Hematopoietic multipotent progenitor cell treated with erythropoietin and hydrocortisone succinate and interleukin-3 and kit ligand, for 4 days (in vitro differentiated cells): ENCODE measurements at places on chromosomes 12 and 14.

DNA sequence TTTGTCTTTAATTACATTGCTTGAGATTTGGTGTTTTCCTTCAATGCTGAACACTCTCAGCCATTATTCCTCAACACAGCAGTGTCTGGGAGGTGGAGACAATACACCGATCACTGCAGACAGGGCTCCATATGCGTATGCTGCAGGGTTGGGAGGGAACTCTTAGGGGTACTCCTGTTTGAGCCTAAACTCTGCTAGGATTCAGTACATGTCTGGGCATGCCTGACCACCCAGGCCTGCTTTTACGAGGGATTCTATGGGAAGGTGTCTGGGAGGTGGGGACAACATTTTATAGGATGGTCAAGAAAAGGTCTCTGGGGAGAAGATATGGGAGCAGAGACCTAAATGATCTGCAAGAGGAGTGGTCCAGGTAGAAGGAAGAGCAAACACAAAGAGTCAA, 34.3 kb downstream of the DHRS2 start:
- no peak for DNase-seq

DNA sequence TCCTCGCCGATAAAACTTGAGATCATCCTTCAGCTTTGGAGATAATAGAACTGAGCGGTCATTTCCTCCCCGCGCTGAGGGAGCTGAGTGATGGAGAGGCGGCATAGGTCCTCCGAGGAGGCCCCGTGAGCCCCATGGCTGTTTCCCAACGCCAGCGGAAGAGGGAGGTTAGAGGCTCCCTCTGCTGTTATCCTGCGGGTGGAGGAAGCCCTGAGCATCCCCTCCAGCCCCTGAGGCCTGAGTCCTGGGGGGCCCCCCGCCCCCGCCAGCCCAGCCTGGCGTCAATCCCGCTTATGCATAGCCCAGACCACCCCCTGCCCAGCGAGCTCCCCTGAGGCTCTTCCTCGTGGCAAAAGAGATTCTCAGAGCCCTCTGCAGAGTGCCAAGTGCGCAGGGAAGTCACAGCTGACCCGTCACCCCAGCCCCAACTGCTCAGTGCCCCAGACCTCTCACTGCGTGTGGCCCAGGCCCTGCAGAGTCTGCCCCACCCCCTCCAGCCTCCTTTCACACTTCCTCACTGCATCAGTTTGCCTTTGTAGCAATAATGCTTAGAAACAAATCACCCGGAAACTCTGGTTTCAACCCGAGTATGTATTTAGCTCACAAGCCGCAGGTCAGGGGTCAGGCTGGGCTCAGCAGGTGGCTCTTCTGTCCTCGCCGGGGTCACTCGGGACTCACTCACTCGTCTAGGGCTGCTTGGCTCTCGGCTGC, 44.7 kb upstream of the GALNT9 start:
- peak; percentile 18 for DNase-seq

GRCh38 chr12:71397433-71397954, 42.1 kb upstream of the LGR5 start:
- DNase-seq: no peak

DNA sequence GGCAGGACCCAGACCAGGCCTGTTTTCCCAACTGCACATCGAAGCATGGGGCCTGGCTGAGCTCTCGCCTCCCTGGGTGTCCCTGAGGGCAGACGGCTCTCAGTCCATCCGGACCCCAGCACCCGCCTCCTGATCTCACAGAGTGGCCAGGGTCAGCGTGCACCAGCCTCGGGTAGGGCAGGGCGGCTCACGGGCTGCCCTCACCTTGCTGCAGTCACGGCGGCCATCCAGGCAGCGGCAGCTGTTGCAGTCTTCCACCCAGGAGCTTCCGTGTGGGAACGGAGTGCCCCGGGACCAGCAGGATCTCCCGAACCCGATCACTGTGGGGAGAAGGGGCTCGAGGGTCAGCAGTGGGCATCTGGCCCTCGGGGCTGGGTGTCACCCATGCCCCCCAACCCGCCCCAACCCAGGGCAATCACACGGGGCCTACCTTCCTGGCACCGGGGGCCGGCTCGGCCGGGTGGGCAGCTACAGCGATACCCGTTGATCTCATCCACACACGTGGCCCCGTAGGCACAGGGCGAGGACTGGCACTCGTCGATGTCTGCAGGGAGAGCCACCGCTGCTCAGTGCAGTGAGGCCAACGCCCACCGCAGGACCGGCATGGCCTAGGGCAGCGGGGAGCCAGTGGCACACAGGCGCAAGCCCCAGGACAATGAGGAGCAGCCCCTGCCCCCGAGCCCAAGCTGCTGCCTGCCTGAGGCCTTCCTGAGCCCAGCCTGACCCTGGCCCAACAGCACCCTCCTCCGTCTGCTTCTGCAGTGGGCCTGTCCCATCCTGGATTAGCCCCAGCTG, 22.2 kb downstream of the JAG2 start:
- DNase-seq: no peak

DNA sequence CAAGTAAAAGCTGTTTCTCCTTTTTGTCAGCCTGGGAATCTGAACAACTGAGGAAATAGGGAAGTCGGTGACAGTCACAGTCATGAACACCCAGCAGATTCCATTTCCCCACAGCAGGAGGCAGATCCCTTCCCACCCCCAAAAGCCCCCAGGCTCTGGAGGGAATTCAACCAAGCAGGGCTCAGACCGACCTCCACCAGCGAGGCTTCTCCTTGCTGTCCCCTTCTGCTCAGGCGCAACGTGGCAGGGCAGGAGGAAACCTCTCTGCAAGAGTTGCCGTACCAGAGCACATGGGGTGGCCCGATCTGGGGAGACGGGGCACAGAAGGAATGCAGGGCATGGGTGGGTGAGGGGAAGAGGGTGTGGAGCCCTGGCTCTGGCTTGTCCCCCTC, 319 bp downstream of the GALNT6 start:
- no peak for DNase-seq

GRCh38 chr12:4111010-4111409, 162.6 kb upstream of the CCND2 start:
- DNase-seq: no peak

GRCh38 chr14:83162361-83162929, 1628.8 kb upstream of the SEL1L start:
- DNase-seq: no peak

DNA sequence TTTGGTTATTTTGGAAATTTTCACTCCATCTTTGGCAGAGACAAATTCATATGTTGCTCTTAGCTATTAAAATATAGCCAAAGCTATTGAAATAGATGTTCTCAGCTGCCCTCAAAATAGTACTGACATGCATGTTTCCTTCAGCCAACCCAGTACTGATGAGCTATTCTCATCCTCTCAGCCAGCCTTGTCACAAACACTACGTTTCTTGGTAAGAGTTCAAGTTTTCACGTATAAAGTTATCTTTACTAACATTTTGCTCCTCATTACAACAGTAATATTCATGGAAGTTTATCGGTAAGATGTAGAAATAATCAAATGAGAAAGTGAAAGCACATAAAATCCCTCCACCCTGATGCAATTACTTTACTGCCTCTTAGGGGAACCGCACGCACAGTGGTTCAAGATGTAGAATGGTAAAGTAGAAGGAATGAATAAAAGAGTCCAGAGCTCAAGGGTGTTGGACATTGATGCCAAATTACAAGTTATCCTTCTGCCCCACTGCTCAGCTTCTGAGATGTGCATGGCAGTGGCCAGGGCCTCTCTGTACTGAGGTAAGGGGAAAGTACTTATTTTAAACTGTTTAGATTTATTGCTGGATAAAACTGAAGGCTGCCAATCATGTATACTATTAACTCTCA, 20.7 kb downstream of the GCH1 start:
- peak; percentile 72 for DNase-seq

DNA sequence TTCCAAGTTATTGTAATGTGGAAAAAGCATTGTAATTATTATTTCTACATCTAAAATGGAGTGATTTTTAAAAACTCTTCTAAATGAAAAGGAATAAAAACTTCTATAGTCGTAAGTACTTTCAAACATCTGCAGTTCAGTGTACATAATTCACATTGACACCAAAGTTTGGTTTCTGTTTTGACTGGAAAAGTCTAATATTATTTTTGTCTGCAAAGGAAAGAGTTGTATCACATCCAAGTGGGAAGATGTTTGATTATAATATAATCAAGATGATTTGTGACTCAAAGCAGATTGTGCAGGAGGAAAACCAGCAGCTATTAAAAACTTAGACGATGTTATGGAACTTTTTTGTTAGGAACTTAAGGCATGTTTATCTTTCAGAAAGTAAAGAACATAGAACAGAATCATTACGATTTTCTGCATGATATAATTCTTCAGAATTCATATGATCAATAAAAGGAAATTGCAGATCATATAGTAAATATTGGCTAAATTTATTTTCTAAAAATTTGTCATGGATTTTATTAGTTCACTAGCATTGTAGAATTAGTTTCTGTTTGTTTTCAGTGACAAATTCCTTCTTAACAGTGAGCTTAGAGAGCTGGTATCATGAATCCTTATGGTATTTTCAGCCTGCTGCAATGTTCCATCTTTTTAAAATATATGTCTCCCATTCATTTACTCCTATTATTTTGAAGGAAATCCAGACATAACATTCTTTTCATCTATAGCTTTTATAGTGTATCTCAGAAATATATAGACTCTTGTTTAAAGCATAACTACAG, 145.8 kb downstream of the MIPOL1 start:
- no peak for DNase-seq

- DNase-seq: no peak
Observed at GRCh38 chr12:109277899-109278762, 31.0 kb downstream of the FOXN4 start.

GRCh38 chr12:9759694-9760093, 1.0 kb downstream of the CD69 start:
- DNase-seq: no peak

DNA sequence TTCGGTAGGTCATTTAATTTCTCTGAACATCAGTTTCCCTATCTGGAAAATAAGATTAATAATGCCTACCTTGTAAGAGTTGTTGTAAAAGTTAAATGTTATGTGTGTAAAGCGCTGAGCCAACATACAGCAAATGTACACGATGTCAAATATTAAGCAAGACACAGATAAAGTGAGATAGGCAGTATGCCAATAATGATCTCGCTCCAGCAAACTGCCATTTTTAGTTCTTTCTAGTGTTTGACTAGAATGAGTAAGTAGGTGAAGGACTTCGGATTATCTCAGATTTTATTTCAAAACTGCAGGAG, 840 bp downstream of the DHRS7 start:
- DNase-seq: peak; percentile 85

- no peak for DNase-seq
Observed at GRCh38 chr12:23354800-23355199, 594.7 kb downstream of the SOX5 start.

DNA sequence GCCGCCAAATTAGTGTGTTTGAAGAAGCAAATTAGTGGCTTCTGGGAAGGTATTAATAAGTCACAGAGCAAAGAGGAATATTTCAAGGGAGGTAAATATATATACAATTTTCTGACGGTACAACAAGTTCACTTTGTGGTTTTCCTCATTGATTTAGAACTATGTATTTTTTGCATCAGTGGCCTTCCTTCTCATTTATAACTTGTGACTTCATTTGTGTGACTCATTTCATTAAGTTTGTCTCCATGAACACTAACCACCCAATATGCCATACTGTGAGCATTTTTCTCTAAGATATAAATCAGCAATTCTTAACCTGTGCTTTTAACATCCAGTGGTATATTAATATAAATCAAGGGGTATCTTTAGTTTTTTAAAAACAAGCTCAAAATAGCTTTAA, 29.3 kb upstream of the ARHGAP5 start:
- DNase-seq: no peak

GRCh38 chr14:97276573-97276972, 479.4 kb downstream of the VRK1 start:
- DNase-seq: peak; percentile 55

GRCh38 chr12:7555752-7556151, 52.2 kb upstream of the CD163 start:
- DNase-seq: peak; percentile 67

GRCh38 chr12:29782285-29782870, 1.4 kb downstream of the TMTC1 start:
- peak; percentile 69 for DNase-seq

GRCh38 chr12:77625441-77625840, 205.3 kb upstream of the NAV3 start:
- DNase-seq: no peak

GRCh38 chr14:72942934-72943333, 16.7 kb downstream of the DCAF4 start:
- DNase-seq: no peak

DNA sequence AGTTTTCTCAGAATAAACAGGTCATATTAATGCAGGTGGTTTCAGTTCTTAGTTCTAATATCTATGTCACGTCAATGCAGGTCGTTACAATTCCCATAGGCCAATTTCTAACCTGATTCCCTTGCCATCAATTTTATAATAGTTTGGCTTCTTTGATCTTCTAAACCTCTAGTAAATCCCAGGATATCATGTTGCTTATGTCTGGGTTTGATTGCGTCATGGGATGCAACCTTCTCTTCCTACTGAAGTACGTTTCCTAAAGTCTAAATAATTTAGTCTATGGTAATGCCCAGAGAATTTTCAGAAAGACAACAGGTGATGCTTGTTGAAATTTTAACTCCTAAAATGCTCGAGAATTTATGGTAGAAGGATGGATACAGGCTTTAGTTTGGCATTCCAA, 19.2 kb downstream of the TAS2R7 start:
- DNase-seq: no peak

- no peak for DNase-seq
Observed at GRCh38 chr12:5230861-5231260, 187.2 kb downstream of the KCNA5 start.

DNA sequence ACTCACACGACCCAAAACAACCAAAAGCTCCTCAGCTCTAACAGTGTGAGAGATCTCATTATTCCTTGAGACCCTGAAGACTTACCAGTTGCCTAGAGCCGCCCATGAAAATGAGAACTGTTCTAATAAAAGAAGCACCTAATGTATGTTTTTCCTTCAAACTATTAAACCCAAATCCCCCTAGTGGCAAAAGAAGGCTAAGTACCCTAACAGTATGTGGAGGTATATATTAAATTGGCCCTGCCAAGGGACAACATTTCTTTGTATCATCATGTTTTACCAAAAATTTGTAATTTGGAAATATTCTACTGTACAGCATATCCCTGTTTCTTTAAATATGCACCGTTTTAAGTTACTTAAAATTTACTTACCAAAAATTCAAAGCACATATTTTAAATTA, 38.0 kb upstream of the PPFIA2 start:
- DNase-seq: peak; percentile 52
